ENCODE measurements at places on chromosomes 1 and 21. TPM values are rescaled to one million over a fixed set of nuclear protein-coding genes. Genes with fewer than 3 reads are reported as not detected.

C8B gene
- not detected for total RNA-seq

- DNase-seq, result no peak
These were observed at the start of gene ITGB2 for GRCh38 chr21:44920694-44921604. TSS of gene ITGB2 (minus strand) at chr21:44920899. CDS start at chr21:44910782, 10,117 bp downstream.

GRCh38 chr21:31666445-31667010 lies 7.0 kb downstream of the SOD1 start:
- no peak for DNase-seq

GRCh38 chr1:109392788-109393616 lies 4.7 kb downstream of the SORT1 start:
- peak; percentile 55 for DNase-seq

DNA sequence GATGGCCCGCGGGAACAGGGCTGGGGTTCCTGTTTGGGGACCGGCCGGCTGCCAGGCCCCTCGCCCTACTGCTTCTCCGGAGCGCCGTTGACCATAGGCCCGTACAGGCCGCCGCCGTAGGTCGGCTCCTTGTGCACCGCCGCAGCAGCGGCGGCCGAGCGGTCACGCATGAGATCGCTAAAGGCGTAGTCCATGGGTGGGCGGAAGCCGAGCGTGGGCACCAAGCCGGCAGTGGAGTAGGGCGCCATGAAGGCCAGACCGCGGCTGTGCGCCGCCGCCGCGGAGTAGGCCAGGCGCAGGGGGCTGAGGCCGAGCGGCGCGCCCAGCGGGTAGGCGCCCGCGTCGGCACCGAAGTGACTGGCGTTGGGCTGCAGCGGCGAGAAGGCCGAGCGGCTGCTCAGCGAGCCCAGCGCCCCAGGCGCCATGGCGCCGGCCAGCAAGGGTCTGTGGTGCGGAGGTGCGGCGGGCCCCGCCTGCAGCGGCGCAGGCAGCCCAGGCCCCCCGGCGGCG lies 4.6 kb downstream of the DMRTA2 start:
- no peak for DNase-seq

Data from HT1080 (cell line).